ENCODE measurements at places on chromosomes 4 and X. TPM values are rescaled to one million over a fixed set of nuclear protein-coding genes. Genes with fewer than 3 reads are reported as not detected.

DNA sequence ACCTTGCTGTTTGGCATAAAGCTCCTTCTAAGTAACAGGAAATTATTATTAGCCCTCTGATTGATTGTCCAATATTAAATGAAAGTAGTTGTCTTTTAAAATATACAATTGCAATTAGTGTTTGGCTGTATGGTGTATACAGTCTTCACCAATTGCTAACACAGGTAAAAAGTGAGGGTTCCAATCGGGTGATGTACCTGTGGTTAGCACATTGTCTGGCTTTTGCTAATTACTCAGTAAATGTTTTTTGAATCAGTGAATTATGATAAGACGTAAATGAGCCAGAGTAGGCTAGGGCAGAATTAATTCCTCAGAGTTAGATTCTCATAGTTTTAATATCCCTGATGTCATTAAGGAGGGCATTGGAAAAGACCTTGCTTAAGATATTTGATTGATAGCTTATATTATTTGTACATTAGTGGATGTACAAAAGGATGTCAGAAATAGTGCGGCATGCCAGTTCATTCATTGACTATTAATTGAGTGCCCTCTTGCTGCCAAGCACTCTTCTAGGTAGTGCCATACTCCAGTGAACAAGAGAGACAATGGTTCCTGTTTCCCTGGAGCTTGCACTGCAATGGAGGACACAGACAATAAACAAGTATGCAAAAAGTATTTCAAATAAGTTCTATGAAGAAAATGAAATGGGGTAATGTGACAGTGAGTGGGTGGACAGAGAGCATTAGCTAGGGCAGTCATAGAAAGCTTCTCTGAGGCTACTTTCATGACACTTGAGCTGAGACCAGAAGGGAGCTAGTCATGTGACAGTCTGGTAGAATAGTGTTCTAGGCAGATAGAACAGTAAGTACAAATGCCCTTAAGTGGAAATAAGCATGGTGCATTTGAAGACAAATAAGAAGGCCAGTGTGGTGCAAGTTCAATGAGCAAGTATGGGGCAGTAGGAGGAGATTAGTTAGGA, 205.9 kb upstream of the CASK start:
- DNase-seq: no peak

RASGEF1B gene
- polyA plus RNA-seq: not detected

DNA sequence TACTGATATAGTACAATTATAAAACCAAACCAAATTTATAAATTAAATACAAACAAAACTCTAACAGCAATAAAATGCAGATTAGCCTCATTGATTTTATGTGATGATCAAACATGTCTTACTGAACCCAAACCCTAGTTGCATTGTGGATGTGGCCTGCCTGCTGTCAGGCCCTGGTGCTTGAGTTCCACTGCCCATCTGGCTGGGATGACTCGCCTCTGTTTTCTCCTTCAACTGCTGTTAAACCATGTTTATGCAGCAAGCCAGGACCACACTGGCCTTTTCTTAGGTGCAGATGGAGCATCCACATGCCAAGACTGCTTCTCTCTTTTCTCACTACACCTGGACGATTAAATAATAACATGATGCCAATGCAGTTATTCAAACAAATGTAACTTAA, 22.6 kb downstream of the NAP1L5 start:
- DNase-seq: no peak

TCP11X2 gene
- not detected for polyA plus RNA-seq

- DNase-seq: no peak
Observed at GRCh38 chr4:144316869-144317268, 176.4 kb upstream of the GYPA start.

GRCh38 chr4:8189551-8190466, 9.3 kb upstream of the SH3TC1 start:
- DNase-seq: peak; percentile 74

DNA sequence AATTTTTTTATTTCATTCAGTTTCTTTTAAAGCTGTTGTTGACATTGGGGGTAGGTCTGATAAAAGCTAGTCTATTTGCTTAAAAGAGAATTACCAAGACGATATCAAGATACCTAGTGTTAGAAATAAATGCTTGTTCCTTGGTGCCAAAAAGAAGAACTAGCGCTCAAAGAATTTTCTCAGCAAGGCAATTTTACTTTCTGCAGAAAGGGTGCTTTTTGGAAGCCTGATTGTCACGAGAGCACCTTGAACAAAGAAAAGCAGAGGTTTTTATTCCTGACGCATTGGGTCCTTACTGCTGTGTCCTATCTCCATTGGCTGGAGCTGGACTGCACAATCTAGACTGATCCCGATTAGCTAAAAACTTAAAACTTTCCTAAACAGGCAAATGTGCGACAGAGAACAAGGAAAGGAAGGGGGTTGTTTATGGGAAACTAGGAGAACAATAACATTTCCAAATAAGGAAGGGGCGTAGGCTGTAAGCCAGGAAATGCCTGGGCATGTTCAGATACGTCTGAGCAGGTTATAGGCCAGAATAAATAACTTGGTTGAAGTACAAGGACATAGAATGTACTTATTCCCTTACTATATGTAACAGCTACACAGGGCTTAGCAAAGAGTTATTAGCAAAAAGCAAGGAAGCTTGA, 50.3 kb upstream of the STPG2 start:
- no peak for DNase-seq

- no peak for DNase-seq
Observed at GRCh38 chr4:66055999-66056398, 385.7 kb upstream of the EPHA5 start.

CSAG1 gene
- polyA plus RNA-seq: 55.8 TPM

- DNase-seq: no peak
Observed at GRCh38 chr4:138671106-138671505, 344.5 kb upstream of the NOCT start.

Data from SK-N-SH (cell line).